CD4-positive, alpha-beta T cell treated with Interleukin-6 at 100 ng/mL for 8 hours (primary cell): ENCODE measurements at places on chromosomes 13 and 19.

DNA sequence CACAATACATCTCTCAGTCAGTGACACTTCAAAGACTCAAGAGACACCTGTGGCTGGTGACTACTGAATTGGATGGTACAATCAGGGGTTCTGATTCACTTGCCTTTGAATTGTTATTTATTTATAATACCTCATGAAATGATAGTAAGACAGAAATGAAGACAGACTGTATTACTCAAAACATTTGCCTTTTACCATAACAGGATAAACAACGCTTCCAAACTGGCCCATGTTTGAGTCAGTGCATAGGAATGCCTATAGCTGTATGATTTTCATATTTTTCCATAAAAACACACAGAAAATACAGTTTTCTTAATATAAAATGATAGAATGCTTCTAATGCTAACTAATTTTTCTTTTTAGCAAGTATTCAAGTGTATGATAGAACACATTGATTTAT is 59.5 kb upstream of the FGF14 start:
- DNase-seq = no peak

DNA sequence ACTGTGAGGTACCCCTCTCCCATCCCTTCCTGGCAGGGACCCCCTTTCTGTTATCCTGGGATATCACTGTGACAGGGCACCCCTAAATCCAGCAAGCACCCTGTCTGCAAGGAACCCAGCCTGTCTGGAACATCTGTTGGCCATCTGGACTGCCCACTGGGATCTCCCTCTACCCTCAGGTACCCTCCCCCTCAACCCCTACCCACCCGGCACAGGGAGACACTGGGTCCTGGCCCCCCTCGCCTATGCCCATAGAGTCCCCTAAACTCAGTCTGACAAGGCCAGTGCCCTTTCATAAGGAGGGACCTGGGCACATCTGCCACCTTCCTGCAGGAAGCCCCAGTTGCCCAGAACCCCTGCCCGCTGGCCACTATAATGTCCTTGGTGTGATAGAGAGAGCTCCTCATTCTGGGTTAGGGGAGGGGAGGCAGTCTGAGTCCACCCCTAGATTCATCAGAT is 2.8 kb upstream of the SLC27A5 start:
- DNase-seq = no peak

DNA sequence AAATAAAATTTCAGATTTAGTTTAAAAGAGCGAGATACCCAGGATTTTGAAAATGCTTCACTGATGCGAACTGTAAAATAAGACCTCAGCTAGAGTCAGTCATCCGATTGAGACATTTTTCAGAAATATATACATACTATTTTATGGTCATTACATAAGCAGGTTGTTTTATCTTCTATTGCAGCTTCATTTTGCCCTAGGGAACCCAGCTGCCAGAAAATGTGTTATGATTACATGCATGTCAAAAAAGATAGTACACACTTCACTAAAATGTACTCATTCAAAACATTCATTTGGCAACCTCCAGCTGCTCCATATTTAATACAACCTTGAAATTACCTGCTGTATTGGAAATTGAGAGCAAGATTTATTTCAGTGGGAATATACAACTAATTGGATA is 483.8 kb upstream of the SLITRK6 start:
- no peak for DNase-seq

- no peak for DNase-seq
These were observed 8.2 kb downstream of the ZNF677 start for GRCh38 chr19:53246498-53246897.

DNA sequence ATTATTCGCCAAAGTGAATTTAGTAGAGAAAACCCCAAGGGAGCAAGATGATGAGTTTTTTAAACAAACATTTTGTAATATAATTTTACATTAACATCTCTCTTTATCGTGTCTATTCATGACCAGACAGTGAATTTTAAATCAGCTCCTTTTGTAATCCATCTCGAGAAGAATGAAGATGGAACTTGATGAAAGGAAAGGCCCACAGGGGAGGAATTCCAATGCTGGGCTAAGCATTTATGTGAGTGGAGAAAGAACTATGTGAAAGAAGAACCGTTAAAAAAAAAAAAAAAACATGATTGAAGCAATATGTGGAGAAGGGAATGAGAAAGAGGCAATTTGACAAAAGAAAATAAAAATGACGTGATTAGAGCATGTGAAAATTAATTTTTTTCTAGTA is 170.6 kb downstream of the KCTD12 start:
- DNase-seq = no peak

GRCh38 chr13:31192306-31192705 is 7.5 kb upstream of the B3GLCT start:
- no peak for DNase-seq

GRCh38 chr19:35832054-35832453 is 19.4 kb upstream of the PRODH2 start:
- no peak for DNase-seq

GRCh38 chr19:56314018-56314380 is 640 bp downstream of the ZSCAN5A start:
- DNase-seq = no peak

DNA sequence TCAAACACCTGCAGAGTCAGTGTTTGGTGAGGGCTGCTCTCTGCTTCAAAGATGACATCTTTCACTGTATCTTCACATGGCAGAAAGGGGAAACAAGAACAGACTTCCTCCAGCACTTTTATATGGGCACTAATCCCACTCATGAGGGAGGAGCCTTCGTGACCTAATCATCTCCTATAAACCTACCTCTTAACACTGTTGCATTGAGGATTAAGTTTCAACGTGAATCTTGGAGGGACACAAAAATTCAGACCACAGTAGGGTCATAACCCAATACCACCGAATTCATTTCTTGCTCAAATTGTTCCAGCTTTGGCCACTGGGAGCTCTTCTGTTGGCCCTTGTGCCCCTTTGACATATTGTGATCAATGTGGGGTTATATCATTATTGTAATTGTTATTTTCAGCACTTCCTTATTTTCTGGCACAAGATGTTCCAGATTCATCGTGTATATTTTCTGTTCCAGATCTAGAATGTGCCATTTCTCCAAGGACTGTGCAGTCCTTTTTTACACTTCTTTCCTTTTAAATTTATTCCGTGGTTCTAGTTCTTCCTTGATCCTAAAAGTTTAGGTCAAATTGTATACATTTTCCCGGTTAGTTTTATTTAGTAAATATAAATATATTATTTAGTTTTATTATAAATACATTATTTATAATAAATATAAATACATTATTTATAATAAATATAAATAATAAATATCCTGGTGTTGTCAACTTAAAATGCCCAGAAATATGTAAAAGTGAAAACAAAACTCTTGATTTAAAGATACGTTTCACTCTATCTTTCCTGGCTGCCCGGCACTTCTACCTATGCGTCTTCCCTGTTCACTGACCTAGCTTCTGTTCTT is 35.5 kb upstream of the IGFL4 start:
- DNase-seq = no peak

DNA sequence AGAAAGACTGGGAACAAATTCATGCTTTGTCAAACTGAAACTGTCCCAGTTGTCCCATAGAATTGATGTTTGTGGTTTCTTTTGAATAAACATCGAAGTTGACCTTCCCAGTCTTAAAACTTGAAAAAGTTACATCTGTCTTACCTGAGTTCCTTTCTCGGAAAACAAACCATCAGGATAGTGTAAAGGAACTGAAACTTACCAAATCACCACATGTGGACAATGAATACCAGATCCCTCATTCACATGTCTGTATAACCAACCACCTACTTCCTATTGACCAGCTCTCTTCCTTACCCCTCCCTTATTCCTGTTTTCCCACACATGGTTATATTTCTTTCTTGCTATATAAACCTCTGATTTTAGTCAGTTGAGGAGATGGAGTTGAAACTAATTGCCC is 791.7 kb upstream of the PCDH20 start:
- no peak for DNase-seq

GRCh38 chr19:12727745-12728433 is 4.2 kb upstream of the TNPO2 start:
- no peak for DNase-seq

- no peak for DNase-seq
These were observed 3.7 kb upstream of the FLT1 start for GRCh38 chr13:28498481-28499115.

DNA sequence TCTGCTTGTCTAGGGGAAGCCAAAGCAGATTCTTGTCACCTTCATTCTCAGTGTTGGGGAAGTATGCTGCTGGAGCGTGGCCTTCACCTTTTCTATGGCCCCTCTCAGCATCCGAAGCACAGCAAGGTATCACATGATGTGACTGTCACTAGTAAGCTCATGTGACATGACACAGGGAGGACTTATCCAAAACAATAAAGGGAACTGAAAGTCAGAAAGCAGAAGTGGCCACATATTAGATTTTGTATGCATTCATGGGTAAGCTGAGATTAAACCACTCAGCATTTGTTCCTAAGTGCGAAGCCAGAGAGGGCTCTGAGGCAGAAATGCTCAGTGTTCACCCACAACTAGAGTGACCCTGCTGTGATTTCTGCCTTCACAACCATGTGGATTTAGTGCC is 72.8 kb upstream of the PCDH8 start:
- no peak for DNase-seq

- DNase-seq = no peak
These were observed 44.7 kb downstream of the SMARCA4 start for GRCh38 chr19:11005521-11005920.

DNA sequence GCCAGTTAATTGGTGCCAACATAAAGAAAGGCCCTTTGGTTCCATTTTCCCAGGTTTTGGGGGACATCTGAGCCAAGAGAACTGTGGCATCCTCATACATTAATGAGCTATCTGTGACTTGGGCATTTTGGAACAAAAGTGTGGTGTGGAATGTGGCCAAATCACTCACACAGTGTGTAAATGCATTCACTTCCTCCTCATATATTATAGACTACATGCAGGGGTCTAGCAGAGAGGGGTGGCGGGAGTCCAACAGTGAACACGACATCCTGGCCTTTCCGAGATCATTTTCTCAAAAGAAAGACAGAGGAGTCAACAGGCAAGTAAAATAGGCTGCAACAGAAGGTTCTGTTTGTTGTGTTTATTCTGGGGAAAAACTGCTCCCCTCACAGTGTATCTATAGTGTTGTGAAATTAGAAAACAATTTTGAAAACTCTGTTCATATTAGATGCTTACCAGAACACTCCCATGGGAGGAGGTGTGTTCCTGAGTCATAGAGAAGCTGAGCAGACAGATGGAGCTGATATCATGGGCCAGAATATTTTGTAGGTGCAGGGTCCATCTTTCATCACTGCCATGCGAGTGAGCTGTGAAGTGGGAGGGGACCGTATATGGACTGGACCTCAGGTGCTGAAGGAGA is 36.9 kb downstream of the PABPC3 start:
- DNase-seq = no peak

GRCh38 chr19:10855879-10856522 is 7.8 kb downstream of the C19orf38 start:
- no peak for DNase-seq

DNA sequence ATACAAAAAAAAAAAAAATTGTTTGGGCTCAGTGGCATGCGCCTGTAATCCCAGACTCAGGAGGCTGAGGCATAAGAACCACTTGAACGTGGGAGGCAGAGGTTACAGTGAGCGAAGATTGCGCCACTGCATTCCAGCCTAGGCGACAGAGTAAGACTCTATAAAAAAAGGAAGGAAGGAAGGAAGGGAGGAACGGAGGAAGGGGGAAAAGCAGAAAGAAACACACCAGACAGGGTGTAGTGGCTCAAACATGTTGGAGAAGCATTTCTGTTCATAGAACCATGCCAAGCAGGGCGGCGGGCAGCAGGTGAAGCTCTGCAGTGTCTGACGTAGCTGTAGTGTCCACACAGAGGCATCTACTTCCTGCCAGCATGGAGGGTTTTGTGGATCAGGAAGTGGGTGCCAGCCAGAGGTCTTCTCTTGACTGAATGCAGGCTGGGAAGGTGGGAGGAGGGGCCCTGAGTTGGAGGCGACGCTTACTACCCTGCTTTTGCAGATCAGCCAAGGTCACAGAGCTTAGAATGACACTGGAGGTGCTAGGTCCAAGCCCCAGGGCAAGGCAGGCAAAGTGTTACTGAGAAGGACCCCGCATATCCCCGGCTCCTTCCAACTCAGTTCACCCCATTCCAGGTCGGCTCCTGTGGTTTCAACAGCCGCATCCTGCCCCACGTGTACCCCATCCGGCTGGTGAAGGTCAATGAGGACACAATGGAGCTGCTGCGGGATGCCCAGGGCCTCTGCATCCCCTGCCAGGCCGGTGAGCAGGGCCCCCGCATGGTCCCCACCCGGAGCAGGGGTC is 11.6 kb upstream of the PGLS start:
- DNase-seq = no peak

DNA sequence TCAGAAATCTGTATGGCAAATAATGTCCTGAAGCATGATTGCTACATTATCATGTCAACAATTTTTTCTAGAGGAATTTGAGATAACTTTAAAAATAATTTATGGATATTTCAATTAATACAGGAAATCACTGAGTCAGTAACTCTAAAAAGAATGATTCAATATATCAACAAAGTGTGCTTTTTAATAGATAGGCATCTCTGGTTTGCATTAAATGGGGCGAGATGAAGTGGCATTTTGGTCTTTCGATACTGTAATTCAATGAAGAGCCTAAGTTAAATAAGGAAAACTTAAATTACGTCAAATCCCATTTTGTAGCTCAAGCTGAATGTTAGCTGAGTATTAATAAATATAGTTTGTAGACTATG is 342.8 kb downstream of the DACH1 start:
- no peak for DNase-seq

DNA sequence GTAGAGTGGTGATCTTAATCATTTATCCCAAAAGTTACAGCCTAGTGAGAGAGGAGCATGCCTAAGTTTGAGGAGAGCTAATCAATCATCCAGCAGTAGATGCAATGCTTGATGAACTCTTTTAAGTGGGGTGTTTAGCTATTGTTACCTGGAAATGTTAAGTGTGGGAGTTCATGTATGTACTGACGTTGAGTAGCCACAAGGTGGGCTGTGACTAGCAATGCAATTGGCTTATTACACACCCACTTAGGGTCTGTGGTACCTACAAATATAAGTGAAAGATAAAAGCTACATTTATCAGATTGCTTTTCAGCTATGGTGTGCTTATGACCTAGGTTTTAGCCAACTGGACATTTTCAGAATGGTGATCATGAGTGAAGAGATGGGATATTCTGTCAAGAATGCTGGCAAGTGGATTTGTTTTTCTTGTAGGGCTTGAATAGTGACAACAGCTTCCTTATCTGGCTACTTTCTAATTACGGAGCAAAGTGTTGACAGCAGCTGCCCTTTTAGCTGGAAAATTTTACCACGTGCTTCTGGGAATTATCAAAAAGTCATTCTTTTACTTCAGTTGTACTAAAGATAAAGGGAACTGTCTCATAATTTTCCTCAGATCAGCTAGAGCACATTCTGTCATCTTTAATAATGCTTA is 170.6 kb downstream of the POSTN start:
- DNase-seq = no peak

GRCh38 chr13:37168151-37168550 is 62.7 kb upstream of the CSNK1A1L start:
- DNase-seq = no peak

GRCh38 chr19:5968431-5969373 is 9.2 kb downstream of the RANBP3 start:
- DNase-seq = no peak

- peak; percentile 74 for DNase-seq
These were observed 18.2 kb downstream of the LSM4 start for GRCh38 chr19:18304458-18305310.

- DNase-seq = no peak
These were observed 104.5 kb downstream of the URI1 start for GRCh38 chr19:30046522-30046921.

- no peak for DNase-seq
These were observed at the start of gene KLK2 for GRCh38 chr19:50873056-50873455. TSS of gene KLK2 (plus strand) at chr19:50873439. CDS start at chr19:50873474, 35 bp downstream.

GRCh38 chr19:14091813-14092462 is 1.4 kb upstream of the SAMD1 start:
- DNase-seq = peak; percentile 44
